NCI-H446 treated with DMSO at 0.1 percent for 48 hours (cell line): ENCODE measurements at places on chromosomes 4 and X.

DNA sequence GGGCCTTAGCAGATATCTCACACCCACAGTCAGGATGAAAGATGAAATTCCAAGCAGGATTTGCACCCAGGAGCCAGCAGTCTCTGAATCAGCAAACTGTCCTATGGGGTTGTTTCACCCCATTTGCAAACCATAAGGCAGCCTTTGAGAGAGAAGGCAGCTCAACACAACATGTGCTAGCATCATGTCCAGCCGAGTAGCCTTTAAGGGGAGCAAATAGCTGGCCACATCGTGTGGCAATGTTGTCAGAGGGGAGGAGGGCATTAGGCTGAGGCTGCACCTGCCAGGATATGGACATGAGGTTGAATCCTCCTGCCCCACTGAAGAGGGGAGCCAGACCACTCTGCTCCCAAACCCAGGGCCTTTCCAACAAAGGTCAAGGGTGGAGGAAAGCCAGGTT is 20.6 kb upstream of the PJA1 start:
- DNase-seq = no peak

GRCh38 chr4:4842476-4843441 is 16.7 kb upstream of the MSX1 start:
- no peak for DNase-seq

- no peak for DNase-seq
These were observed 30.5 kb upstream of the TCEAL4 start for GRCh38 chrX:103554687-103555424.

- DNase-seq = no peak
These were observed 51.7 kb upstream of the GPM6B start for GRCh38 chrX:13868591-13868990.
